Retinal pigment epithelial cell (primary cell): ENCODE measurements at places on chromosomes 7 and 10.
A peak's percentile ranks its signal among the peaks of the same experiment; 100 is the strongest.

DNA sequence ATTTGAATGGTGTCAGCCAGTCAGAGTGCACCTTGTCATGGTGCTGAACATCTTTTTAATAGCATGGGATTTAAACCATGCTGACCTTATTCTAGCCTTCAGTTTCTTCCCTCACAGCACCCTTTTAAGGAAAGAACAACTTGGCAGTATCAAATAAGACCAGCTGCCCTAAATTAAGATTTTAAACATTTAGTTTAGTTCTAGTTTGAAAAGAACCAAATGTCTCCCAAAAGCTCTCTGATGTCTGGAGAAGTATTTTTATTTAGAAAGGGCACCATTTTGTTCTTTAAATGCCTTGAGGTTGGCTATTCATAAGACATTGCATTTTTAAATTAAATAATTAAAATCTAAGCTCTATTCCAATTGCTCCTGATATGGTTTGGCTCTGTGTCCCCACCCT, 121.1 kb downstream of the CCDC3 start:
- no peak for DNase-seq

DNA sequence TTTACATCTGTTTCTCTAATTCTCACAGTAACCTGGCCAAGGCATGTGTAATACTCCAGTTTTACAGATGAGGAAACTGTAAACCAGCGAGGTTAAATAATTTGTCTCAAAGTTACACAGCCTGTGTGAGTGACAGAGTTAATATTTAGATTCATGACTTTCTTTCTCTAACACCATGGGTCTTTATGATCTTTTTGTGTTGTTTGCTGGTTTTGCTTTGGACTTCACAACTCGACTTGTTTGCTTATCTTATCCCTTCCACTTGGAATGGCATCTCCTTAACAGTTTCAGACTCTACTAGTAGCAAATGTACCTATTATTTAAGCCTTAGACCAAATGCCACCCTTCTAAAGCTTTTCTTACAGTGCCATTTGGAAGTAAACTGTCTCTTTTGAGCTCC, 34.4 kb downstream of the MXI1 start:
- no peak for DNase-seq

GRCh38 chr10:103353281-103353680, 2.3 kb upstream of the PCGF6 start:
- DNase-seq, result no peak

DNA sequence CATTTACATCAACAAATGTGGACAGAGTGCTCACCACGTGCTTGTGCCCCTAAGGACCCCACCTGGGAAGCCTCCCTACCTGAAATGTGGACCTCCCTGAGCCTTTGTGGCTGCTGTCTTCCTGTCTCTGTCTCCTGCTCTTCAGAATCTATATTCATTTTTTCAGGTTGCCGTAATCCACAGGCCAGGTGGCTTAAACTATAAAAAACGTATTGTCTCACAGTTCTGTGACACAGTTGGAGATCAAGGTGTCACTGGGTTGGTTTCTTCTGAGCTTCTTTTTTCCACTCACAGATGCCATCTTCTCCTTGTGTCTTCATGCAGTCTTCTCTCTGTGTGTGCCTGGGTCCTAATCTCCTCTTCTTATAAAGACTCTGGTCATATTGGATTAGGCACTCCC, 5.6 kb upstream of the VSTM4 start:
- no peak for DNase-seq

- DNase-seq, result no peak
Measured at GRCh38 chr7:27948861-27949260, 208.9 kb downstream of the TAX1BP1 start.

DNA sequence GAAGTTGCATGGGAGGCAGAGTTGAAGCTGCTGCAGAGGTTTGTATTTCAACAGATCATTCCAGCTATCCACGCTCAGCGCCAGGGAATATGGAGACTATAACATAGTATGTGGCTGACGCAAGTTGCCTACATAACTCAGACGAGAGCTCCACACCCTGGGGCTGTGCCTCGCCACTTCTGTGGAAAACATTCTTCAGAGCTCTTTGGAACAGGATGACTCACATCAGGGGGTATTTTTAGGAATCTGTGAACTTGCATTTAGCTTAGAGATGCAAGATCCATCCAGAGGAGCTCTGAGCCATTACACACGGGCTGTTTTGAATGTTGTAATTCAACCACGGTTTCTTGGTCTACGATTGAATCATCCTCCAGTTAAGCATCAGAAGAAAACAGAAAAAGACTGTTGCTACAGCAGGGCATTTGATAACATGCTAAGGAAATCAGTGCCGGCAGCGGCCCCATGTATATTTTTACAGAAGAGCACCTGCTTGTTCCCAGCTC, 481.5 kb upstream of the AKR1E2 start:
- DNase-seq, result peak; percentile 93

DNA sequence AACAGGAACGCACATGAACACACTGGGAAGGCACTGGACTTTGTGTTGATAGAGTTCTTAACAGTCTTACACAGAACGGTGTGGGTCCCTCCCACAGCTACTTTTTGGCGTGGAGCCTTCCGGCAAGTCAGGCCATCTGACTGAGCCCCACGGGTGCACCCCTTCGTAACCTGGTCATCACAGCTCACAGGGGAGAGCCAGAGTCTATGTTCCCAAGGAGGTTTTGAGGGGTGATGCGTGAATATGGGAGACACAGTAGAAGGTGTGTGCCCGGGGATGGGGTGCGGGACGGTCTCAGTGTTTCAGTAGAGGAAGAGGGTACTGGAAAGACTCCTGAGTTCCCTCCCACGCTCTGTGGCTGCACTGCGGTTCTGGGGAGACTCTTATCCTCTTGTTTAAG, 291.7 kb downstream of the DNAJB6 start:
- DNase-seq, result no peak

DNA sequence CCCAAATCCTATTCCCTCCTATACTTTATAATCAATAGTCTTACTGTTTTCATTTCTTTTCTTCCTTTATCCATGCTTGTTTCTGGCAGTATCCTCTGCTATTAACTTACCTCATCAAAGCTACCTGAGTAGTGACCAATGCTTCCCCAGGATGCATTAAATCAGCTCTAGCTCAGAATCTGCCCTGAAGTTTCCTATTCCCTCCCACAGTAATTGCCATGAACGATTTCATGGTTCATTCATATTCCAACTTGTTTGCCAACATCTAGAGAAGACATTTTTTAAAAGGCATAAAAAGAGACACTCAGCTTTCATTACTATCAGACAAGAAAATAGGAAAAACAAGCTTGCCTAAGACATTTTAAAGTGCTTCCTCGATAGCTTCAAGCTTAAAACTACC, 42.3 kb downstream of the COA1 start:
- DNase-seq, result no peak
